GM03348 (cell line): ENCODE measurements at places on chromosomes 6 and 20.

- no peak for DNase-seq
Observed at GRCh38 chr6:96016334-96017069, 728 bp downstream of the FUT9 start.

- peak; percentile 85 for DNase-seq
Observed at GRCh38 chr6:15441215-15441868, 195.5 kb downstream of the JARID2 start.

DNA sequence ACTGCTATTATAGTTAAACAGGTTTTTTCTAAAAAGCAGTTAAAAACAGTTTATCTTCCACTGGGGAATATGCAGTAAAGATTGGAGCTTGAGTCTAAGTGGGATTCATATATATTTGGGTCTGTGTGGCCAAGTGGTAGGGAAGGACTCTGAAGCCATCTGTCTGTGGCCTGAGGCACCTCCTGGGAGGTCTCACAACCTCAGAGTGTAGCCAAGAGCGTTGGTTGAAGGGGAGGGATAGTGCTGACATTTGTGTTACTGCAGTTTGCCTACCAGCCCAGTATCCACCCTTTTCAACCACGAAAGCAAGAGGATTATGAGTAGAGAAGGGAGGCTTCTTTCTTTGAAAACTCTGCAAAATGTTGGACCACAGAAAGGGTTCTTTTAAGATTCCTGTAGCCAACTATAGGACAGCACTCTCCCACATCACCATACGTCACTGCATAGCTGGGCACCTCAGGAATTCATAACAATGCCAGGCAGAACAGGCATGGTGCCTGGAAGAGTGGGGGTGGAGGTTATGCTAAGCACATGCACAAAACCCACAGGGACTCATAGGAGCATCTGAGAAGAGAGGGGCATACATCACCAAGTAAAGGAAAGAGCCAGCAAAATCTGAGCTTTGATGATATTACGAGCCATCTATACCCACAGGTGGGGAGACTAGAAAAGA lies 90.5 kb upstream of the HEY2 start:
- DNase-seq: peak; percentile 5

- DNase-seq: no peak
Observed at GRCh38 chr6:31538805-31539400, 2.9 kb downstream of the DDX39B start.

GRCh38 chr20:40029589-40029988 lies 659.4 kb downstream of the MAFB start:
- DNase-seq: no peak

GRCh38 chr20:49214571-49214970 lies 4.6 kb upstream of the DDX27 start:
- DNase-seq: no peak

- no peak for DNase-seq
Observed at GRCh38 chr6:14742680-14743079, 503.2 kb upstream of the JARID2 start.

- no peak for DNase-seq
Observed at GRCh38 chr20:47351643-47352331, 4.7 kb downstream of the ZMYND8 start.

GRCh38 chr6:109093732-109094415 lies 772 bp downstream of the SESN1 start:
- DNase-seq: peak; percentile 6

DNA sequence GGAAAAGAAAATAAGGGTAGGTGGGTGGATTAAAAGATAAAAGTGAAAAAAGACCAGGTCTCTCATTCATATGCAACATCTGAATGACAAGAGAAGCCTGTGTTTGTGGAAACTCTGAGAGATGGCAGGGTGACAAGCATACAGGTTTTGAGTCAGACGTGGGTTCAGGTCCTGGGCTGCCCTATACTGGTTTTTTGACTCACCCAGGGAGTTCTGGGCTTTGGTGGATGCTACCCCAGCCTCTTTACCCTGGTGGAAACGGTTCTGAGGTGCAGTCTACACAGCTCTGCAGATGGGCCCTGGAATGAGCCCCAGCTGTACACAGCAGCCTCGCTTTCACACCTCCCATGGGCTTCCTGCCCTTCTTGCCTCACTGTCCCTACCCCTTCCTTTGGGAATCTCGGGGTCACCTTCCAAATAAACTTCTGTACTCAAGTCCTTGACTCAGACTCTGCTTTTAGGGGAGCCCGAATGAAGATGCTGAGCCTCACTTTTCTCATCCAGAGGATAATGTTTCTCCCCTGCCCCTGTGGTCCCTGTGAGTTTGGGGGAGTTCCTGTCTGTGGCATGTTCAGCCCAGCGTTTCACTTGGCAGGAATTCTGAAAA lies 77.7 kb upstream of the CLDN20 start:
- DNase-seq: no peak

DNA sequence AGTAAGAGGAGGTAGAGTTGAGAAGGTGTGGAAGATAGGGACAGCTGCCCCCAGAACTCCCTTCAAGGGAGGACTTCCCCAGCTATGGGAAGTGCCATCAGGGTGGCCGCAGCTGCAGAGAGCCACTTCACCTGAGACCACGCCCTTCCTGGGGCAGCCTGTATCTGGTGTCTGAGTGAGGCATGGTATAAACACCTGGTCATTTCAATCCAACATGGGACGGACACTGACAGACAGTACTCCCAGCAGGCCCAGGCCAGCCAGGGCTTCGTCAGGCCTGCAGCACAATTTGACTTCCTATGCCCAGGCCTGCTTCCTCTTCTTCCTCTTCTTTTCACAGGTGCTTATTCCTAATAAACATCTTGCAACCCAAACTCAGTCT lies 4.5 kb downstream of the SOX12 start:
- DNase-seq: no peak

GRCh38 chr6:41740366-41741162 lies 5.2 kb upstream of the TFEB start:
- no peak for DNase-seq

DNA sequence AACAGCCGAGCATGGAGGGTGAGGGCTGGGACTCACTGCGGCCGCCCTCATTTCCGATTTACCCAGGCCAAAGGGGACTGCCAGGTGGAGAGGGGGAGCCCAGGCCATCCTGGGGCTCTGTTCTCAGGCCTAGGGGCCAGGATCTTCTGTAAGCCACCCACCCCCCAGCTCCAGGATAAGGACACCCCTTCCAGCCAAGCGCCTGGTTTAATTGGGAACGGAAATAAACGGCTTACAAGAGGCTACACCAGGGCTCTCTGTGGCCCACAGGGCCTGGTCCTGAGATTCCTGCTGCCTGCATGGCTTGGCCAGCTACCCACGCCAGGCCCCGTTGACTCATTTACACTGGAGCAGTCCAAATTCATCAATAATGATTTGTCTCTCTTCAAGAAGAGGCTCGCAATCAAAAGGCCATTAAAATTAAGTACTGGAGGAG lies 68.1 kb upstream of the TOP1 start:
- peak; percentile 64 for DNase-seq

DNA sequence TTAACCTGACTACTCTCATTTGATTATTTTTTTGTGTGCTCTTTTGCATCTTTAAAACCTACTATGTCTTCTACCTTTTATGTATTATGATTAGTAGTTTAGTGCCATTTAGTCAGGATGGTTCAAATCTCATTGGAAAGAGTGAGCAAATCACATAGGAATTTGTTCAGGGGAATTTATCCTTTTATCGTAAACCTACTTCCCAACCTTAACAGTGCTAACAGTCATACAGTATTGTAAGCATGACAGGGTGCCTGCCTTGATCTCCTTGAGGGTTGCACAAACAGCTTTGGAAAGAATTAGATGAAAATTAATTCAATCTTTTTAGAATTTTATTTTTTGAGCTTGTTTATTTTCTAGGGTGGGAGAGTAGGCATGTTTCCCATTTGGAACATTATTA lies 18.3 kb downstream of the RNF8 start:
- DNase-seq: no peak

GRCh38 chr20:59680148-59680650 lies 75.9 kb downstream of the PHACTR3 start:
- DNase-seq: no peak

- peak; percentile 22 for DNase-seq
Observed at GRCh38 chr6:131164506-131164905, 29.2 kb downstream of the AKAP7 start.

DNA sequence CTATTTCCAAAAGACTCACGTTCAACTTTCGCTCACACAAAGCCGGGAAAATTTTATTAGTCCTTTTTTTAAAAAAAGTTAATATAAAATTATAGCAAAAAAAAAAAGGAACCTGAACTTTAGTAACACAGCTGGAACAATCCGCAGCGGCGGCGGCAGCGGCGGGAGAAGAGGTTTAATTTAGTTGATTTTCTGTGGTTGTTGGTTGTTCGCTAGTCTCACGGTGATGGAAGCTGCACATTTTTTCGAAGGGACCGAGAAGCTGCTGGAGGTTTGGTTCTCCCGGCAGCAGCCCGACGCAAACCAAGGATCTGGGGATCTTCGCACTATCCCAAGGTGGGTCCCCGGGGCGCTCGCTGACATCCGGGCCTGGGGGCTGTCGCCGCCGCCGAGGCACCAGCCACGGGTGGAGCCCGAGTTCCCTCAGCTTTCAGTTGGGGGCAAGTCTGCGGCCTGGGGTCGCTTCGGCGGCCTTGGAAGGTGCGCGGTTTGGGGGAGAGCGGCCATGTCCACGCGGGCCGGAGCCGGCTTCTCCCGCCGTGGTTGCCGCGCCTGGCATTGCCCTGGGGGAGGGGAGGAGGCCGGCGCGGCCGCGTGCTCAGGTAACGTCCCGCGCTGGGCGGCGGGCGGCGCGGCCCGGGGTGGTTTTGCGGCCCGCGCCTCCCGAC lies 429 bp downstream of the AMD1 start:
- peak; percentile 56 for DNase-seq

DNA sequence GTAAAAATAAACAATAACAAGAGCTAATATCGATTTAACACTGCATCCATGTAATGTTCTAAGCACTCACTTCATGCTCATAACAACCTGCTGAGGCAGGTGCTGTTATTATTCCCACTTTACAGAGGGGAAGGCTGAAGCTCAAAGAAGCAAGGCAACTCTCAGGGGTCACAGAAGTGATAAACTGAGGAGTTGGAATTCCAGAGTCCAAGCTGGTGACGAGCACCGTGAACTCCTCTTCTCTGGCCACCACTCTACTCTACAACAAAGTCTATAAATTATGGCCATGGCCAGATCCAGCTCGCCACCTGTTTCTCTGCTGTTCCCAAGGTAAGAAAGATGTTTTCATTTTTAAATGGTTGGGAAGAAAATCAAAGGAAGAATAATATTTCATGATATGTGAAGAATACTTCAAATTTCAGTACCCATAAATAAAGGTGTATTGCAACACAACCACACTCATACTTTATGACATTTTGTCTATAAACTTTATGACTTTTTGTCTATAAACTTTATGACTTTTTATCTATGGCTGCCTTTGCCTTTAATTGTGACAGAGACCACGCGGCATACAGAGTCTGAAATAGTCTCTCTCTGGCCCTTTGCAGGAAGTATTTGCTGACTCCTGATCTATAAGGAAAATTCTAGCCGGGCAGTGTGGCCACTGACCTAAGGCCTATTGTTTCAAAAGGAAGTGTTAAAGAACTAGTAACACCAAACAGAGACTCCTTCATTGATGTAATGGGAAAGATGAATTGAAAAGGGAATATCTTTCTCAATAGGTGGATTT lies 113.2 kb upstream of the KCNG1 start:
- DNase-seq: no peak

- no peak for DNase-seq
Observed at GRCh38 chr6:138726066-138726756, 47.4 kb upstream of the CCDC28A start.

GRCh38 chr6:91743756-91744155 lies 1156.9 kb upstream of the MAP3K7 start:
- no peak for DNase-seq
